ENCODE measurements at places on chromosomes 7 and 10.

DNA sequence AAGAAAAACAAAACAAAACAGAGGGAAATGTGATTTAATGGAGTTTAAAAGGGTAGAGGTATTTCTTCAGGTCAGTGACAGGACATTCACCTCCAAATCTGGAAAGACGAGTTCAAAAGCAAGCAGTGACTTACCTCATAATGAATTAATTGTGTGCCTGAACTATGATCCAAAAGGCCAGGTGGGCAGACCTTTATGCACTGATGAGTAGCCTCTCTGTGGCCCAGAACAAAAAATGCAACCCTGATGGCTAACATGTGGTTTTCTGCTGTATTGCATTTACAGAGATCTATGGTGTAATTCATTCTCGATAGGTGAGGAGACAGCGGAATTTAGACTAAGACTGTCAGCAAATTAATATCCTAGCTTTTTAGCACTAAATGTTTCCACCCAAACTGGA, 142.0 kb downstream of the HDAC9 start:
- no peak for DNase-seq

DNA sequence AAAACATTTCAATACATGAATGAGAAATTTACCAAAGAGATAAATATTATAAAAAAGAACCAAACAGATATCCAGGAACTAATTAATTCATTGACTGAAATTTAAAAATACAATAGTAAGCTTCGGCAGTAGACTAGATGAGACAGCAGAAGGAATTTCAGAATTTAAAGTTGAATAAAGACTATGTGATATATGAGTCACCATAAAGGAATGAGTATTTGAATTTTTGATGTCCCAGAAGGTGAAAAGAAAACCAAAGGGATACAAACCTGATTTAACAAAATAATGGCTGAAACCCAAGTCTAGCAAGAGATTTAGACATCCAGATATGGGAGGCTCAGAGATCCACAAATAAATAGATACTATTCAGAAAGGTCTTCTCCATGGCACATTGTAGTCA, 623.9 kb upstream of the FOXK1 start:
- DNase-seq: no peak

DNA sequence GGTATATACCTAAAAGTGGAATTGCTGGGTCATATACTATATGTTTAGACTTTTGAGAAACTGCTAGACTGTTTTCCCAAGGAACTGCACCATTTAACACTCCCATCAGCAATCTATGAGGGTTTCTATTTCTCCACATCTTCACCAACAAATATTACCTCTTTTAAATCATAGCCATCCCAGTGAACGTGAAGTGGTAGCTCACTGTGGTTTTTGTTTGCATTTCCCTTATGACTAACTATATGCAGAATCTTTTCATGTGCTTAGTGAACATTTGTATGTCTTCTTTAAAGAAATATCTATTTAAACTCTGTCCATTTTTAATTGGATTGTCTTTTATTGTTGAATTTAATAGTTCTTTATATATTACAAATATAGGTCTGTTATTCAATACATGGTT, 115.8 kb upstream of the SEC61G start:
- no peak for DNase-seq

DNA sequence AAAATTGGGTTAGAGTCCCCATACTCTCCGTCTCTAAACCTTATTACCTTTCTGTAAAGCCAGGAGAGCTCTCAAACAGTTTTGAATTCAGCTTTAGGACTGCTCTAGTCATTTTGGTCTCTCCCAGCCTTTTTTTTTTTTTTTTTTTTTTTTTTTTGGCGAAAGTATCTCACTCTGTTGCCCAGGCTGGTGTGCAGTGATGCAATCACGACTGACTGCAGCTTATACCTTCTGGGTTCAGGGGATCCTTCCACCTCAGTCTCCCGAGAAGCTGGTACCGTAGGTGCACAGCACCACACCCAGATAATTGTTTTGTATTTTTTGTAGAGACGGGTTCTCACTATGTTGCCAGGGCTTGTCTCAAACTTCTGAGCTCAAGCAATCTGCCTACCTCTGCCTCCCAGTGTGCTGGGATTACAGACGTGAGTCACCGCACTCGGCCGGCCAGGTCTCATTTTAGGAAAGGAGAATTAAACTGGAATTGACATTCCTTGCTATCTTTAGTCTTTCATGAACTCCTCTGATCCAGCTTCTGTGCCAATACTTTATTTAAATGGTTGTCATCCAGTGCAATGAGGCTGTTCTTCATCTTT, 31.4 kb upstream of the RSU1 start:
- no peak for DNase-seq

DNA sequence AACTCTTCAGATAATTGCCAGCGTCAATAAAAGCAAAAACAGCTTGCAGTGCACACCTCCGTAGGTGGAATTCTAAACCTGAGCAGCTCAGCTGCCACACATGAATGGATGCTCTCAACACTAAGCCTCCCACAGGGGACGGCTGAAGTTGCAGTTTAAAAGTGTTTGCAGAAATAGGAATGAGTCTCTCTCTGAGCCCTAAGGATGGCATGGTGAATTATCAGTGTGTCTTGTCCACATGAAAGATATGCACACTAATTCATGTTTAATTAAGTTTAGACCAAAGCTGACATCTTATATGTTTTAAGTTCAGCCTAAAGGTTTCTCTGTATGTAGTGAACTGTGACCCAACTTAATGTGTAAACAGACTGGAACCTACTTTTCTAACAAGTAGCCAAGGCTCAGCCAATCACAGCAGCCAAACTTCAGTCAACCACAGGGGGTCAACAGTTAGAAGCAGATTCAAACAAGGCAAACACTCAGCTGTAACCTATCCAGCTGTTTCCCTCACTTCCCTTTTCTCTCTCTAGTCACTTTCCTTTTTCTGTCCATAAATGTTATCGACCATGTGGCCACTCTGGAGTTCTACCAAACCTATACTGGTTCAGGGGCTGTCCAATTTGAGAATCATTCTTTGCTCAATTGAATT, 38.1 kb downstream of the CTTNBP2 start:
- DNase-seq: no peak

- DNase-seq: no peak
These were observed 58.9 kb upstream of the C10orf90 start for GRCh38 chr10:126729314-126729870.

DNA sequence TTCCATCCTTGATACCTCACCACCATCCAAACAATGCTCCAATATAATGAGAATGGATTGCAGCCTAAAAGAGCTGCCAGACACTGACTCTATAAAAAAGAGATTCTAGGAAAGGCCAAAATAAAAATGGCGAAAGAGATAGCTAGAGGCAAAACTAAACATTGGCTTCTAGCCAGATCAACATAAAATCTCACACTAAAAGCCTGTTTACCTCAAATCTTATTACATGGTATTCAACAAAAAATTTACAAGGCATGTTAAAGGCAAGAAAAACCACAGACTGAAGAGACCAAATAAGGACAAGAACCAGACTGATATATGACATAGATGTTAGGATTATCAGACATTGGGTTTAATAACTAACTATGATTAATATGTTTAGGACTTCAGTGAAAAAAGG, 1127.0 kb downstream of the DNAJB9 start:
- no peak for DNase-seq

DNA sequence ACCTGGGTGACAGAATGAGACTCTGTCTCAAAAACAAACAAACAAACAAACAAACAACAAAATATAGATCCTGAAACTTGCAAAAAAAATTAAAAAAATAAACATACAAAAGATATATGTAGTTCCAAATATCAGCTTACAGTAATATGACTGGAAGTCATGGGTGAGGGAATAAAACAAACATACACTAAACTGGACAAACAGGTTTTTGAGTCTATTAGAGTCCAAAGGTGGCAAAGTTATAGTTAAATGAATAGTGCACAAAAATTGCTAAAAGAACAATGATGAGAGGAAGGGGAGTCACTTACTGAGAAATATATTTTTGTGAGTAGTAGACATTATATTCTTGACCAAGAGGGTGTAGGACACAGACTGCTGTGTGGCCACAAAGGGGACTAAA, 16.7 kb upstream of the RSBN1L start:
- DNase-seq: no peak

- no peak for DNase-seq
These were observed 156.1 kb downstream of the KIF20B start for GRCh38 chr10:89857431-89858042.

- DNase-seq: no peak
These were observed 768.3 kb downstream of the SORCS3 start for GRCh38 chr10:105409370-105409769.

DNA sequence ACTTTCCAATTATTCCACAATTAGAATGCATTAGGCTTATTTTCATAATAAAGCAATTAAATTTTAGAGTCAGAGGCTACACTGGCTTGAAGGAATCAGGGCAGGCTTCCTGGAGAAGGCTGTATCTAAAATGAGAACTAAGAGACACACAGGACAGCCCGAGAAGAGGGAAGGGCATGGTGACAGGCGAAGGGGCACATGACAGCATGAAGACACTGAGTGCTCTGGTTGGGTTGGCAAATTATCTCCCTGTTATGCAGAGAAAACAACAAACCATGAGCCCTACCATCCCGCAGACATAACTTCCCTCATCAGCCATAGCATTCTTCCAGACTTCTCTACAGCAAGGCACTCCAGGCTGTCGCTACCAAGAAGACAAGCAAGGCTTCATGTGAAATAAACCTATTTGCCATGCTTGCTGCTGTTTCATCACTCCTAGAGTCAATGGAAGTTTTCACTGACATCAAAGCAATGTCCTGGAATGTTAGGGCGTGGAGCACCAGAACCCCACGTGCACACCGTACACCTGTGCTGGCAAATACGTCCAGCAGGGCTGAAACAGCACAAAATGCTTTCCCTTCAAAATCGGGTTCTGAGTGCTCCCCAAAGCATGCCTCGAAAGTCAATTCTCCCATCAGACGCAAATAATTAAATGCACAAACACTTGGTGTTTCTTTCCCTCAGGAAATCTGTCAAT, 21.3 kb downstream of the VOPP1 start:
- no peak for DNase-seq

DNA sequence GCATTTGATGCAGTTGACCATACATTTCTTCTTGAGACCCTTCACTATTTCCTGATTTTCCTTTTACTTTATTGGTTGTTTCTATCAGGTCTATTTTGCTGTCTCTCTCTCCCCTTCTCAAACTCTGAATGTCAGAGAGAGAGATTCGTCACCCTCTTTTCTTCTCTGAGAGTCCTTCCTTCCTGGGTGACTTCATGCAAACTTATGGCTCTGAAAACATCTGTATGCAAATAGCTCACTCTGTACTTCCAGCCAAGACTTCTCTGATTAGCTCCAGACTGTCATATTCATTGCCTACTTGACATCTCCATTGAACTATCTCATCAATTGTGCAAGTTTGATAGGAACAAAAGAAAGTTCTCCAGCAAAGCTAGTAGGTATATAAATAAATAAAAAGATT, 191.7 kb upstream of the KLF6 start:
- DNase-seq: peak; percentile 21

DNA sequence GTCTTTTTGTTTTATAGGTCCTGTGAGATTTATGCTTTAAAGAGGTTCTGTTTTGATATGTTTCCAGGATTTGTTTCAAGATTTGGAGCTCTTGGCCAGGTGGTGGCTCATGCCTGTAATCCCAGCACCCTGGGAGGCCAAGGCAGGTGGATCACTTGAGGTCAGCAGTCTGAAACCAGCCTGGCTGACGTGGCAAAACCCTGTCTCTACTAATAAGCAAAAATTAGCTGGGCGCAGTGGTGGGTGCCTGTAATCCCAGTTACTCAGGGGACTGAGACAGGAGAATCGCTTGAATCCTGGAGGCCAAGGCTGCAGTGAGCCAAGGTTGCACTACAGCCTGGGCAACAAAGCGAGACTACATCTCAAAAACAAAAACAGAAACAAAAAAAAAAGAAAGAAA, 8.3 kb upstream of the HYAL4 start:
- DNase-seq: no peak

GRCh38 chr7:142855114-142855743, 353 bp downstream of the EPHB6 start:
- no peak for DNase-seq

DNA sequence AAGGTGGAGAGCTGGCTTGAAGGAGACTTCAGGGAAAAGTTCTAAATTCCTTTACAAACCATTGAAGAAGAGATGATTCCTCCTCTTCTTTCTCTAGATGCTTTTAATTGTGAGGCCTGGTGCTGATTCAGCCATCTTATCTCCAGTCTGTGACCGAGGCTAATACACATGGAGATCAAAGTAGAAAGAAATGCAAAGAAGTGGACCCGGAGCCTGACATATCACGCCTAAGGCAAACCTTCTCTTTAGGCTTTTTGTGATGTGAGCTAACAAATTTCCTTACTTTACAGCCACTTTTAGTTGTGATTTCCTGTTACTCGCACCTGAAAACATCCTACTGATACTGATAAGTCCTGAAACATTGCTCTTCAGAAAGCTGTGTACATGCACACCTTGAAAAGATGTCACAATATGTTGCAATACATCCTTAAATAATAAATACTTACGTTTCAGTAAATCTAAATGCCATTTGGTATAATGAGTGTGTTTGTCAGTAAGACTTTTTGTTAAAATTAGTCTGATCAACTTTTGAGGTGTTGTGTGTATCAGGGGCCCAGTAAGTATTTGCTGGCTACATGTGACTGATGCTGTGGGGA, 192.4 kb downstream of the BAMBI start:
- DNase-seq: no peak

GRCh38 chr10:50480054-50481007, 143.4 kb downstream of the SGMS1 start:
- DNase-seq: no peak

GRCh38 chr7:124909808-124910207, 19.8 kb downstream of the POT1 start:
- DNase-seq: no peak

GRCh38 chr7:51021906-51022570, 239.3 kb upstream of the GRB10 start:
- DNase-seq: no peak

- DNase-seq: no peak
These were observed 19.7 kb downstream of the BNIP3 start for GRCh38 chr10:131961777-131962662.

DNA sequence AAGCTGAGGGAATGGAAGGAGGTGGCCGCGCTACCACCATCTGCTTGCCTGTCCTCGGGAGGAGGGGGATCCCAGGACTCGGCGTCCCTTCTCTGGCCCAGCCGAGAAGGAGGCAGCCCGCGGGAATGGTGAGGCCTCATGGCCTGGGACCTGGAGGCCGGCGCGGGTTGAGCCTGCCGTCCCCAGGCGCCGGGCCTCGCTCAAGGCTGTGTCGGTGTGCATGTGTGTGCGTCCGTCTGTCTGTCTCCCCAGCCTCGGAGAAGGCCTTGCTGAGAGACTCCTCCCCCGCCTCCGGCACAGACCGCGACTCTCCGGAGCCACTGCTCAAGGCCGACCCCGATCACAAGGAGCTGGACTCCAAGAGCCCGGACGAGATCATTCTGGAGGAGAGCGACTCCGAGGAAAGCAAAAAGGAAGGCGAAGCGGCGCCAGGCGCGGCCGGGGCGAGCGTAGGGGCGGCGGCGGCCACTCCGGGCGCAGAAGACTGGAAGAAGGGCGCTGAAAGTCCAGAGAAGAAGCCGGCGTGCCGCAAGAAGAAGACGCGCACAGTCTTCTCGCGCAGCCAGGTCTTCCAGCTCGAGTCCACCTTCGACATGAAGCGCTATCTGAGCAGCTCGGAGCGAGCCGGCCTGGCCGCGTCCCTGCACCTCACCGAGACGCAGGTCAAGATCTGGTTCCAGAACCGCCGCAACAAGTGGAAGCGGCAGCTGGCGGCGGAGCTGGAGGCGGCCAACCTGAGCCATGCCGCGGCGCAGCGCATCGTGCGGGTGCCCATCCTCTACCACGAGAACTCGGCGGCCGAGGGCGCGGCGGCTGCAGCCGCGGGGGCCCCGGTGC, 1.3 kb downstream of the HMX3 start:
- no peak for DNase-seq

Data from CD4-positive, alpha-beta T cell (primary cell).